ENCODE measurements at places on chromosomes 4 and X.

- no peak for DNase-seq
Measured at GRCh38 chr4:154623436-154623835, 11.0 kb upstream of the FGG start.

GRCh38 chr4:139834226-139834662, 168.6 kb downstream of the MGST2 start:
- DNase-seq: no peak

DNA sequence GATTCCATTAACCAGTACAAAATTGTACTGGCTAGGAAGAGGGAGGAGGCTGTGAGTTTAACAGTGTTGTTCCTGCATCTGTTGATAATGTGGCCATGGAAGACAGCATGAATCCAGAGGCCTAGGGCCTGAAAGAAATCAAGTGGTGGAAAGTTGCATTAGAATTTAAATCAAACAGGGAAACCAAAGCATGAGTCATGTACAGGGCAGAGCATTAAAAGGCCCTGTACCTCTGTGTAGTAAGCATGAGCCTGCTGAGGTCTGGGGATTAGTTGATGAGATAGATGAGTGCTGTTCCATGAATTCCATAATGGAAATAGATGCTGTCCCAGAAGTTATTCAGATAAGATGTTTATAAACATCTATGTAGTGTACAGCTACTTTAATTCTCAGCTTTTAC, 58.3 kb downstream of the MID1IP1 start:
- DNase-seq: no peak

- peak; percentile 46 for DNase-seq
Measured at GRCh38 chr4:108081256-108081655, 87.5 kb downstream of the LEF1 start.

DNA sequence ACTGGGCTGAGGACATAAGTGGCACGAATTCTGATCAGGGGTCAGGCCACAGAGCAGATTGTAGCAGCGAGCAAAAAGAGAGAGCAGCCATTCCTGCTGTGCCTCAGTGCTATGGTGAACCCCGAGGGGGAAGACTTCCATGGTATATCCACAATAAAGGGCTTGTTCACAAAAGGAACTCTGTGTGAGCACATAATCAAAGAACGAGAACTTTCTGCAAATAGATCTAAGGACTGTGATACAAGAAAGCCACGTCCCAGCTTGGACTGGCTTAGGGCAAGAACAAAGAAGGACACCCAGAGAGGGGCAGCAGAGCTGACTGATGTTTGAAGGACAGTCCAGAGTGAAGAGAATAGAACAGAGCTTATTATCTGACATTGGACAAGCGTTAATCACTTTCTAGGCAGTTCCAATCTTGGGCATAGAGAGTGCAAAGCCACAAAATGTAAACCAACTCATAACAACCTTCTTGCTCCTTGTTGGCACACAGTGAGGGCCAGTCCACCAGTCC, 24.0 kb downstream of the PPEF2 start:
- DNase-seq: no peak

- DNase-seq: no peak
Measured at GRCh38 chr4:125132729-125133128, 182.0 kb upstream of the FAT4 start.

DNA sequence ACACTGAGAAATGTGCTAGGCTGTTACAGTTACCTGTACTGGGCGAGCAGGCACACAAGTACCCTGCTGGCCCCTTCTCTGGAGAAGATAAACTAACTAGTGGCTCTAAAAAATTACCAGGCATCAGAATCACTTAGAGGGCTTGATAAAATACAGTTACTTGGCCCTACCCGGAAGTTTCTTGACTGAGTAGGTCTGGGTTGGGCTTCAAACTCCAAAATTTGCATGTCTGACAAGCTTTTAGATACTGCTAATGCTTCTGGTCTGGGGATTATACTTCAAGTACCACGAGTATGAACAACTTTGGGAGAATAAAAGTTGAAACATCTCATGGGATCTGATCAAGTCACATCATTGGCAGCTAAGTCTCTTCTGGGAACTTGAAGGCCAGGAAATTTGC, 30.8 kb downstream of the CEP135 start:
- no peak for DNase-seq

GRCh38 chr4:147104768-147105167, 159.1 kb upstream of the TTC29 start:
- no peak for DNase-seq

DNA sequence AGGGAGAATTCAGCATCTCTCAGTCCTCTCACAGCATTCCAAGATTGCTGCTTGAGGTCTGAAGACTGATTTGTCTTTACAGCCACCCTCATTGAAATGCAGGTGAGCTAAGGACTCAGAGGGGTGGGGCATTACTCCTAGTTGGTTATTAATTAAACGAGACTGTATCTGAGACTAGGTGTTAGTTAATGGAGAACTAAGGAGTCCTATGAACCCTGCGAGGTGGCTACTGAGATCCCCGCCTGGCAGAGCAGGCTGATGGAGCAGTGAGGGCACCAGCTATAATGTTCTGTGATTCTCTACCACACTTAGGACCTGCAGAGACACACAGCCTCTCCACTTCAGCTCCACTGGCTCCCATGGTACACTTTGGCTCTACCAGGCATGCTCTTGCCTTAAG, 215.3 kb downstream of the MID1IP1 start:
- no peak for DNase-seq

- no peak for DNase-seq
Measured at GRCh38 chr4:101135371-101136010, 211.8 kb downstream of the PPP3CA start.

DNA sequence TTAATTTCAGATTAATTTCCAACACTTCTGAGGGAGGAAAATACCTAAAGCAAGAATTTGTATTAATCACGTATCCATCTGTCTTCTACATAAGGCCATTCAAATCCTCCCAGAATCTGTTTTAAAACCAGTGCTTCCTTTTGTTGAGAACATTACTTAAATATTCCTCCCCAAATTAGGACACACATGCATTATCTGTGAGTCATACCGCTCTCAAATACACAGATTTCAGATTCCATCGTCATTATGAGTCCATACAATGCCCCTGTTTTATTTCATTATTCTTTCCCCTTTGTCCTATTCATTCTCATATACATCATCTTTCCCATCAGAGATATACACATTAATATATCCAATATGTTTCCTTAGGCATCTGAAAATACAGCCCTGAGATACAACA, 57.3 kb upstream of the PRSS12 start:
- DNase-seq: no peak

DNA sequence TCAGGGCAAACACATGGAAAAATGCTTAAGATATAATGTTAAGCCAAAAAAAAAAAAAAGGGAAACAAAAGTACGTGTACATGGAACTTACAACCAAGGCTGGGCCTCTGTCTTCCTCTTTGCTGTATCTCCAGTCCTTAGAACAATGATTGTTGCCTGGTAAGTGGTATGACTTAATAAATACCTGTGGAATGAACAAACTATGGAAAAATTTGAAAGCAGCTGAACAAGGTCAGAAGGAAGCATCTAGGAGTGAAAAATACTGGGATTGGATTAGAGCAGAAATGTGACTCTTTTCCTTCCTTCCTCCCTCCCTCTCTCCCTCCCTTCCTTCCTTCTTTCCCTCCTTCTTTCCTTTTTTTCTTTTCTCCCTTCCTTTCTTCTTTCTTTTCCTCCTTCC, 54.2 kb upstream of the SMIM10 start:
- DNase-seq: no peak

GRCh38 chr4:73800206-73800605, 36.3 kb upstream of the CXCL6 start:
- no peak for DNase-seq

- no peak for DNase-seq
Measured at GRCh38 chr4:55186123-55186522, 60.7 kb upstream of the KDR start.

- no peak for DNase-seq
Measured at GRCh38 chr4:2337896-2338295, 76.0 kb upstream of the MXD4 start.

GRCh38 chr4:74189331-74190043, 31.6 kb downstream of the MTHFD2L start:
- DNase-seq: peak; percentile 24

DNA sequence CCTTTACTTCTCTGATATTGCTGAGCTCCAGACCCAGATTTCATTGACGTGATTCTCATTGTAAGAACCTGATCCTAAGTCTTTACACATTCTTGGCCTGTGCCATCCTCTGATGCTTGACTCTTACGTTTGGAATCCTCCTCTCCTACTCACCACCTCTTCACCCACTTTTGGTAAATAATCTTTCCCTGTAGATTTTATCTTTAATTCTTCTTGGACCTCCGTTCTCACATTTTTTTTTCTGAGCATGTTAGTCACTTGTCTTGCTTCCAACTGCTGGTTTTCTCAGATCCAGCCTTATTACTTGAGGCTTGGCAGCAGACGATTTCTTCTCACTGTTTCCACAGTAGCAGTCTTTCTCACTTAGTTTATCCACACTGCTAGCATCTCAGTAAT, 12.4 kb upstream of the SH3RF1 start:
- DNase-seq: no peak

- DNase-seq: peak; percentile 96
Measured at GRCh38 chr4:6269616-6270511, at the start of gene WFS1. TSS of gene WFS1 (plus strand) at chr4:6269850. CDS start at chr4:6277456, 7,606 bp downstream.

DNA sequence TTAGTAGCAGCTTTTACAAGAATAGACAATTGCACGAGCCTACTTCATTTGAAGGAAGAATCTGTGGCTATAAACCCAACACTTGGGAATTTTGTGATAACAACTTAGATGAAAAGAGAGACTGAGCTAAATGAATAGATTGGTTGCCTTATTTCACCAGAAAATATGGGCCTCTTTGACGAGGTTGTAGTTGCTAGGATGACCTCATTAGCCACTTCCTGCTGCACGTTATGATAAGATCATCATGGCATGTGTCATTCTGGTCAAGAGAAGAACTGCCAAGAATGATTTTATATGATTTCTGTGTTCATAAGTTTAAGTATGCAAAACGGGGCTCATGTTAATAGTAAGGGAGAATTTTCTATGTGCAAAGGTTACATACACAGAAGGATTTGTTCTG, 321.9 kb upstream of the GIMD1 start:
- peak; percentile 20 for DNase-seq

DNA sequence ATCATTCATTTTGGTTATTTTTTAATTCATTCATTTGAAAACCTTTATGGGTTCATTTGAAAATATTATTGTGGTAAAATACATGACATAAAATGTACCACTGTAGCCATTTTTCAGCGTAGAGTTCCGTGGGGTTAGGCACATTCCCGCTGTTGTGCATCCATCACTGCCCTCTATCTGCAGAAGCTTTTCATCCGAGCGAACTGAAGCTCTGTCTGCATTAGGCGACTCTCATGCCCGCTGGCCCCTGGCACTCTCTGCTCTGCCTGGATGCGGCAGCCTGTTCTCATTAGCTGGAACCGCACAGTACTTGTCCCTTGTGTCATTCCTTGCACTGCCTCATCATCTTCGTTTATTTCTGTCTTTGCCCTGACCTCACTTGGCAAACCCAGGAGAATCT, 17.5 kb downstream of the CFAP99 start:
- no peak for DNase-seq

- DNase-seq: no peak
Measured at GRCh38 chr4:76601791-76602190, 166.8 kb downstream of the SHROOM3 start.

DNA sequence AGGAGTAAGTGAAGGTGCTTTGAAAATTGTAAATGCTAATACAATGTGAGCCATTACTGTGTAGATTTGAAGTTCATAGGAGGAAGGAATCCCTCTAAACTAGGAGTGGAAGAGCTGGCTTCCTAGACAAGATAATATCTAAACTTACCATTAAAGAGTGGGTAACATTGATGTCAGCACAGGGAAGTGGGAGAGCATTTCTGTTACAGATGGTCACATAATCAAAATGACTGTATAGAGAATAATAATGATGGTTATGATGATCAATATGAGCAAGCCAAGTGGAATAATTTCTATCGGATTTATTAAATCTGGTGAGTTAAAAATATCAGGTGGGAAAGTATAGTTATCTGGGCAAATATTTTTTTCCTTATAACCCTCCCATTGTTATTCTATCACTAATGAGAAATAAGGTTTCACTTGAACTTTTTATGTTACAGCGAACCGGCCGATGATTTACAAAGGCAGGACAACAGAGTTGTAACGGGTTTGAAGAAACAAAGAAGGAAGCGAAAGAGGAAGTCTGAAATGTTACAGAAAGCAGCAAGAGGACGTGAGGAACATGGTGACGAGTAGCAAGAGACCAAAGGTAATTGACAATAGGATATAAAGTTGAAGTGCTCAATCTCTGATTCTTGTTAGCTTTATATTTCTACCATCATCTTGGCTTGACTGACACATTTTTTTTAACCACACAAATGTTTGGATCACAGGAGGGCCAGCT, 43.5 kb downstream of the FMR1NB start:
- no peak for DNase-seq

DNA sequence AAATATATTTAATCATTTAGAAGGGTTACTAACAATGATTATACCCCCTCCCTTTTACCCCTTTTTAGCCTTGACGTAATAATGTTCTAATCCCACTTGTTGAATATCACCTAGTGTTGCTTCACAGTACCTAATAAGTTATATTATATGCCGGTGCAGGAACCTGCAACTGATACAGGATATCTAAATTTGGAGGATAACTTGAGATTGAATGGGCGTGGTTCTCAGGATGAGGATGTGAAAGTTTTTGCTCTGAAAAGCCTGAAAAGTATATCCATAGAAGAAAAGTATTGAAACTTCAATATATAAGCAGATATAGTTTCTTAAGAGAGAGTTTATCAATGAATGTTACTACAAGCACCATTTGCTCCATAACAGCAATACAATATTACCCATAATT, 59.8 kb downstream of the ZNF711 start:
- no peak for DNase-seq

DNA sequence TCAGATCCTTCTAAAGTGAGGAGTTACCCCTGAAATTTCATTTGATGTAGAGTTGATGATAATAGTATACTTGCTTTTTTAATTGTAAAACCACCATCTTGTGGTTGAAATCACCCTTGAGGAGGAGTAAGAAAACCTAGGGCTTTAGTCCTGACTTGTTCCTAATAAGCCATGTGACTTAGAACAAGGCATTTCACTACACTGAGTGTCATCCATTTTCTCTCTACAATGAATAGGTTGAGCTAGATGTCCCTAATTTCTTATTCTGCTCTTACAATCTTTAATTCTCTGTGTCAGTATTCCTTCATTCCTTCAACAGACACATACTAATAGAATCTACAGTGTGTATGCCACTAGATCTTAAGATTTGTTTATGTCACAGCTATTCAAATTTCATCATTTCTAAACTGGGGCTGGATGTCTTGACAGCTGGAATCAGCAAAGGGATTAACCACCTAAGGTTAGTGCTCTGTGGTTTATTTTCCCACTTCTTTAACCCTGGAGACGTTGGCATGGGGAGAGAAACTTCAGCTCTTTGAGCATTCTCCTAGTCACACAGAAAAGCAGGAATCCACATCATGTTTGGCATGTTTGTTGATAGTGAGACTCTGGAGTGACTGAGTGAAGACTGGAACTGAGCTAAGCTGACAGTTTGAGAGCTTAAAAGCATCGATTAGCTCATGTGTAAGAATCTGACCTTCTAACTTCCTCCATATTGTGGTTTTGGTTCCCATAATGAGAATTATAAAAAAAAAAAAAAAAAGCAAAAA, 246.3 kb downstream of the NDST4 start:
- DNase-seq: no peak

- no peak for DNase-seq
Measured at GRCh38 chrX:30309139-30309571, at the start of gene NR0B1. TSS of gene NR0B1 (minus strand) at chrX:30309390. CDS start at chrX:30309363, 27 bp downstream.

All from activated CD8-positive, alpha-beta T cell treated with anti-CD3 and anti-CD28 coated beads, Interleukin-2, amount 10 ng/mL, durations not matched to agents 7 days and 5 days (primary cell).